ENCODE measurements at places on chromosomes 6 and 20. TPM values are rescaled to one million over a fixed set of nuclear protein-coding genes. Genes with fewer than 3 reads are reported as not detected.

DNA sequence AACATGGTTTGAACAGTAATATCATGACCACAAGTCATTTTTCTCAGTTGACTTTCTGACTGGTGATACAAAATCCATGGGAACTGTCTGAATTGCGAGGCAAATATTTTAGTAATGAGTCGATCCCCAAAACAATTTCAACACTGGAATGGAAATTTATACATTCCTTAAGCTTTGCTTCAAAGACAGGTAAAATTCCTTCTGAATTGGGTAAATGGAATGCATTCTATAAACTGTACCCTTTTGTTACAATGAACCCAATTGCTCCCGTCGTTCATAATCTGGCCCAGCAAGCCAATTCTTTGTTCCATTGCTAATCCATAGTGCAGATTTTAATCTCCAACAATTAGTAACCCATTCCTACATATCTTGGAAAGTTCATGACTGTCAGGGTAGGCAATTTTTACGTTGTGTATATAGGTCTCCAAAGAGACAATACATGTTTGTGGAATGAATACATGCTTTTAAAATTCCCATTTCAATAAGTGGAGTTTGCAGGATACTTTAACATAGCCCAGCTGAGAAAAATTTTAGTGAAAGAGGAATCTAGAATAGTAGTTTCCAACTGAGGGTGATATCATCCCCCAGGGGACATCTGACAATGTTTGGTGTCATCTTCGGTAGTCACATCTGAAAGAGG lies 32.7 kb downstream of the CYP24A1 start:
- DNase-seq, result no peak

Gene TUBB1
- total RNA-seq, result 2.1 TPM

DNA sequence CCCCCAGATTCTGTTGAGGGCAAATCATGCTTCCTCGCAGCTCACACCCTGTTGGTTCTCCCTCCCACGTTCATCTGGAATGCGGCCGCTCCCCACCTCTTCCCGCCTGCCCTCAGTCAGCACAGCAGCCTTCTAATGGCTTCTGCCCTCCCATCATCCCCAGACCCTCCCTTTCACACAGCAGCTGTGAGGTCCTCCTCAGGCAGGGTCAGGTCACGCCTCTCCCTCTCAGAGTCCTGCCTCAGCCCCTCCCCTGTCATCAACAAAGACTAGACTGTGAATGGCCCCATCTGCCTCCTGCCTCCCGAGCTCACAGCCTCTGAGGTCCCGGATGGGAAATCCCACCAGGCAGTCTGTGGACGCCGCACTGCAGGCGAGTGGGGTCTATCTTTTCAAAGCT lies 7.9 kb upstream of the BHLHE23 start:
- no peak for DNase-seq

Gene PBX2
- 66.0 TPM for total RNA-seq

DNA sequence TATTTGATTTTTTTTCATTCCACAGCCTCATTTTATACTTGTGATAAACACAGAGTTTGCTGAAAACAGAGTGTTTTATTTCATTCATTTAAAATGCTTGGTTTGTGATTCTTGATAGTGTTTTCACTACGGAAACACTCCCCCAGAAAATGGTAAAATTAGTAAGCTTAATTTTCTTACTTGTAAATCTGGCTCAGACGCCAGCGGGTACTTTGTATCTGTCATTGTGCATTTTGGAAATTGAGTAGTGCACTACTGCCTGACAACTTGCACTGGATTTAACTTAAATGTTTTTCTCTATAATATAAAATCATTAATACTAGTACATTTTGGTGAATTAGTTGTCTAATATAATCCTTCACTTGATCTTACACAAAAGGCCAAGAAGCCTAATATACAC lies 37.0 kb upstream of the HINT3 start:
- no peak for DNase-seq

GRCh38 chr20:41135187-41135887 lies 2.0 kb upstream of the PLCG1 start:
- no peak for DNase-seq

DNA sequence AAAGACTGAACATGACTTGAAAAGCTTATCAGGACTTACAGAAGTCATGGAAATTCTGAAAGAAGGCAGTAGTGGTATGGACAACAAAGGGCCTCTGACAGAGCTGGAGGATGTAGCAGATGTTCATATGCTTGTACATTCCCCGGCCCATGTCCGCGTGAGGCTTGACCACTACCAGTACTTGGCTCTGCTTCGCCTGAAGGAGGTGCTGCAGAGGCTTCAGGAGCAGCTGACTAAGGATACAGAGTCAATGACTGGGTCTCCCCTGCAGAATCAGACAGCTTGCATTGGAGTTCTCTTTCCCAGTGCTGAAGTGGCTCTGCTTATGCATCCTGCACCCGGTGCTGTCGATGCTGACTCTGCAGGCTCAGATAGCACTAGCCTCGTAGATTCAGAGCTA lies 29.2 kb downstream of the TAF11 start:
- DNase-seq, result no peak

DNA sequence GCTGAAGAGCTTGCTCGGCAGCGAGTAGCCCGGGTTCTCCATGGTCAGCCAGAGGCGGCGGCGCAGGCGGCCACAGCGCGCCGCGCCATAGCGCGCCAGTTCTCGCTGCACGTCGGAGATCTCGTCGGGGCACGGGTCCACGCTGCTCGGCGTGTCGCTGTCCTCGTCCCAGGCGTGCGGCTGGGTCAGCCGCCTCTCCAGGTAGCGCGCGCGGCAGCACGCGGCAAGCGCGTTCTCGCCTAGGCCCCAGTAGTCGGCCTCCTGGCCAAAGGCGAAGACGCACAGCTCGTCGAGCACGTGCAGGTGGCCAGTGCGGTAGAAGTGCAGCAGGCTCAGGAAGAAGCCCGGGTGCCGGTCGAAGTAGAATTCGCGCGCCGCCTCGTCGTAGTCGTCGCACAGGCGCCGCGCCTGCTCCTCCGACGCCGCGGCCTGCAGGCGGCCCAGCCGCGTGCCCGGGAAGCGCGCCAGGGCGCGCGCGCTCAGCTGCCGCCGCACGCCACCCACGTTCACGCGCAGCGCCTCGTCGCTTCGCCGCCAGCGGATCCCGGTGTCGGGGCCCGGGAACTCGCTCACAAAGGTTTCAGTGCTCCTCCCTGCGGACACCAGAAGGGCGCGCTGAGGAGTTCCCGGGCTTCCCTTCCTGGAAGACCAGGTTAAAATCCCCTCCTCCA lies 2.7 kb downstream of the KCNS1 start:
- DNase-seq, result no peak

DNA sequence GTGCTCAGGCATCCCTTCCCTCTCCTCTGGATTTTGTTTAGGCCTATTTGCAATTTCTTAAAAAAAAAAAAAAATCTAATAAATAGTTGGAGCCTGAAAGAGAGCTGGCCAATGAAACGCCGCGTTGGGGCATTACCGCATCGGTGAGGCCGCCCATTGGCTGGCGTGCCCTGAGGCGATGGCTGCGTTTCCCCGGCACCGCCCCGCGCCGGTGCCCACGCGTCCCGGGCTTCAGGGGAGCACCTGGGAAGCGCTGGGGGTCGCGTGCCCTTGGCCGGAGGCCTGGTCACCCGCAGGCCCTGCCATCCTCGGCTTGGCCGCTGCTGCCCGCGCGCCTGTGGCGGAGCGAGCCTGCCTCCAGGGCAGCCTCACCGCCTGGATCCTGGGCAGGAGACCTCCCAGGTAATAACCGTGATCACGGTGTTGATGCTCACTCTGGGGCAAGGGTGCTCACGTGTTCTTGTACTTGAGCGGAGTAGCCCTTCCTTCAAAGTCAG lies 155.4 kb downstream of the NRN1 start:
- peak; percentile 60 for DNase-seq

GRCh38 chr20:57960803-57961575 lies 251.2 kb upstream of the PMEPA1 start:
- DNase-seq, result peak; percentile 68

DNA sequence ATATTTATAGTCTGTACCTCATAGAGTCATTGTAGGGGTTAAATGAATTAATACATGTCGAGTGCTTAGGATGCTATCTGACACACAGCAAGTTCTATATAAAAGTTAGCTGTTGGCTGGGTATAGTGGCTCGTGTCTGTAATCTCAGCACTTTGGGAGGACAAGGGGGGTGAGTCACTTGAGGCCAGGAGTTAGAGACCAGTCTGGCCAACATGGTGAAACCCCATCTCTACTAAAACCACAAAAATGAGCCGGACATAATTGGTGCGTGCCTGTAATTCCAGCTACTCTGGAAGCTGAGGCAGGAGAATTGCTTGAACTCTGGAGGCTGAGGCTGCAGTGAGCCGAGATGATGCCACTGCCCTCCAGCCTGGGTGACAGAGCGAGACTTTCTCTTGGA lies 222.9 kb downstream of the UBE3D start:
- no peak for DNase-seq

GRCh38 chr20:40657526-40657925 lies 31.5 kb downstream of the MAFB start:
- DNase-seq, result no peak

Gene KCNB1
- 2.0 TPM for total RNA-seq

DNA sequence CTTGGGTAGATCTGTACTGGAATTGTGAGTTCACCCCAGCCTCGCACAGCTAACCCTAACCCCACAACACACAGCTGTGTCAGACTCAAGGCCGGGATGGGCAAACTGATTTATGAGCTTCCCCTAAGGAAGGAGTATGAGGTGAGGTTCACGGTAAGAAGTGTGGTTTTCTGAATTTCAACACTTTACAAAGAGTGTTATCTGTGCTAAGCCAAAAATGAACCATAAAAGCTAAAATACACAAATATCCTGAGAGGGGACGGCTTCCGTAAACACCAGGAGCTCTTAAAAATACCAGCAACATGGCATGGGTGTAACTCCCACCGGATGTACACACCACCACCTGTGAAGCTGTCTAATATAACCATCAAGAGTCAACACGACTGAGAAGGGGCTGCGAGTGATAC lies 101.2 kb downstream of the ATP9A start:
- DNase-seq, result no peak

GRCh38 chr6:28589234-28589956 lies 63.7 kb downstream of the GPX5 start:
- no peak for DNase-seq

Gene CNKSR3
- total RNA-seq, result 19.3 TPM

Gene NKAPL
- total RNA-seq, result 3.2 TPM

DNA sequence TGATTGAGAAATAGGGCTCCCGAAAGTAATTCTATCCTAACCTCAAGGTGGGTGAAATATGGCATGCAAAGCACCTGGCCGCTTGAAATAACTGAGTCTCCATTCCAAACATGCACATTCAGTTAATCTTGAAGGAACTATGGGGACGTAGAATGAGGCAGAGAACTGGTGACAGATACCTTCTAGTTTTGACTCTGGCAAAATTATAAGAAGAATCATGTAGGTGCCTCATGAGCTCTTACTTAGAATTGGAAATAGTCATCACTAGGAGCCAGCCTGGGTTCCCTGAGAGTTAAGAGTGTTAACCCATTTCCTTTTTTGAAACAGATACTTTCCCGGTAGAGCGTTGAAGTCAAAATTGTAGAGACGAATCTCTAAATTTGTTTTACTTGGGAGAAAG lies 49.3 kb downstream of the RPF2 start:
- DNase-seq, result no peak

Gene PABPC1L
- total RNA-seq, result 21.6 TPM

Gene FOXP4
- 31.6 TPM for total RNA-seq

Gene MRAP2
- 65.1 TPM for total RNA-seq

DNA sequence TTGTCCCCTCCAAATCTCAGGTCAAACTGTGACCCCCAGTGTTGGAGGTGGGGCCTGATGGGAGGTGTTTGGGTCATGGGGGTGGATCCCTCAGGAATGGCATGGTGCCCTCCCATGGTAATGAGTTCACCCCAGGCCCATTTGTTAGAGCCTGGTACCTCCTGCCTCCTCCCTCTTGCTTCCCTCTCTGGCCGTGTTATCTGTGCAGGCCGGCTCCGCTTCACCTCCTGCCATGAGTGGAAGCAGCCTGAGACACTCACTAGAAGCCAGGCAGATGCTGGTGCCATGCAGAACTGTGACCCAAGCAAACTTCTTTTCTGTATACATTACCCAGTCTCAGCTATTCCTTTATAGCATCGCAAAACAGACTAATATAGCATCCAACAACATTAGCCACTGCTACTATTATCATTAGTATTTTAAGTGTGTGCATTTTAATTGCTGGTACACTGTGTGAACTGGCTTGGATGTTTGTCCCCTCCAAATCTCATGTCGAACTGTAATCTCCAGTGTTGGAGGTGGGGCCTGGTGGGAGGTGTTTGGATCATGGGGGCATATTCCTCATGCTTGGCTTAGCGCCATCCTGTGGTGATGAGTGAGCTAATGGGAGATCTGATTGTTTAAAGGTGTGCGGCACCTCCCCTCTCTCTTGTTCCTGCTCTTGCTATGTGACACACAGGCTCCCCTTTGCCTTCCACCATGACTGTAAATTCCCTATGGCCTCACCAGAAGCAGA lies 12.2 kb upstream of the OSER1 start:
- no peak for DNase-seq

DNA sequence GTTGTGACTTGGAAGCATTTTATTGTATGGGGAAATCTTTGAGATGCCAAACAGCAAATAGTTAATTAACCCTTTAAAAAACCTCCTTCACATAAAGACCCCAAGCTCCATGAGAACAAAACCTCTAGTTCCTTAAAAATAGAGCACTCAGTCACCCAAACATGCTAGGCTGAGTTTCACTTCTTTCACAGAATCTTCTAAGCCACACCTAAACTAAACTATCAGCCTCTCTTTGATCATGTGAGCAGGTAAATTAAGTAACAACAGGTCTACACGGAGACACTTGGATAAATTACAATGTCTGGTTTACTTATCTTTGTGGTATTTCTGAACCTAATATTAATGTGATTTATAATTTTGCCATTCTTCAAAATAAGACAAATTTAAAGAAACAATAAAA lies 205.2 kb upstream of the MARCKS start:
- no peak for DNase-seq

DNA sequence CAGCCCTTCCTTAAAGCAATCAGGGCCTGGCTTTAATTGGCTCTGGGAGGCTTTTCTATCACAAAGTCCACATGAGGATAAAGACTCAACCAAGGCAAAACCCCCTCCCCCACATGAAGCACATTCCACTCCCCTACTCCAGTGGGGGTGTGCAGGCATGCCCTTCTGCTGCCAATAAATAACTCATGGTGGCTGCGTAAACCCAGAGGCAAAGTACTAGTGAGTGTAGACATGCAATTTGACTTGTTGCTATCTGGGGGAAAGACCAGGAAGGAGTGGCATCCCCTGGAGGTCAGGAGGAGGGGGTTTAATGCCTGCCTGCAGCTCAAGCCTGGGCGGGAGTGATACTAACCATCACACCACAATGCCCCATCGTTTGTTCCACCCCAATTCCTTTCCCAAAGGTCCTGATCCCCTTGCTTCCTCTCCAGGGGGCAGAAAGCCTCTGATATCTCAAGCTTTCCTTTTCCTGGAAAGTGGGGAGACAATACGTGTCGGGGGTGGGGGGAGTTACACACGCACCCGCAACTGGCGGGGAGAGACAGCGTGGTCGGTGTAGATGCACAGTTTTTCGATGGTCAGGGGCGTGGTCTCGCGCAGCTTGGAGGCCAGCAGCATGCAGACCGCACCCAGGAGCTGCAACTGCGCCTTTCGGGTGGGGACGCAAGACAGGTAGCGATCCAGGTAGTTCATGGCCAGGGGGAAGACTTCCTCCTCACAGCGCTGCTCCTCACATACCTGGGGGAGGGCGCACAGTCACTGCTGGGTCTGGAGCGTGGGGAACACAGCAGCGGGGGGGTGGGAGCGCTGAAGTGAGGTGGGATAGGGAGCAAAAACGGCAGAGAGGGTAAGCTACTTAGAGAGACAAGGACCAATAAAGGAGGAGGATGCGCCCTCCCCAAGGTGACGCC lies 1.5 kb downstream of the CCND3 start:
- DNase-seq, result no peak

GRCh38 chr20:50039706-50040431 lies 57.1 kb downstream of the SNAI1 start:
- no peak for DNase-seq

GRCh38 chr6:109381061-109381746 lies 1.1 kb downstream of the CD164 start:
- DNase-seq, result no peak

All from aorta (tissue), 5 donors.